ENCODE measurements at places on chromosomes 2 and 18.

DNA sequence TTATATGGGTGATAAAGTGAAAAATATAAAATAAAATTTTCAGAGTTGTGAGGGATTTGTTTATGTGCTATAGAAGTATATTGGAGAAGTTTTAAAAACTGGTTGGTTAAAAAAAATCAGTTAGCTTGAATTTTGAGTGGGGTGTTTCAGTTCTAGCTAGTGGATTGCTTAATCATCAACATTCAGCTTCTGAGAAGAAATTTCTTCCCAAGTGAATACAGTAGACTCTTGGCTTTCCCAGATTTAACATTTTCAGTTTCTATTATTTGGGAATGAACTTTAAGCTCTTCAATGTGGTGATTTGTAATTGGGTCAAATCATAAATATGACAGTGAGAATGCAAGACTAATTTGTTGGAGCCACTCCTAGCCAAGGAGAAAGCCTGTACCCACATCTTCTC, 120.8 kb downstream of the PLCL1 start:
- H3K27me3 ChIP-seq = peaks cover 3% of the 10 kb centered on the region
- H3K36me3 ChIP-seq = no peaks in the 10 kb centered on the region
- no peak overlapping the region for H3K27ac ChIP-seq
- H3K4me3 ChIP-seq = no peak overlapping the region

DNA sequence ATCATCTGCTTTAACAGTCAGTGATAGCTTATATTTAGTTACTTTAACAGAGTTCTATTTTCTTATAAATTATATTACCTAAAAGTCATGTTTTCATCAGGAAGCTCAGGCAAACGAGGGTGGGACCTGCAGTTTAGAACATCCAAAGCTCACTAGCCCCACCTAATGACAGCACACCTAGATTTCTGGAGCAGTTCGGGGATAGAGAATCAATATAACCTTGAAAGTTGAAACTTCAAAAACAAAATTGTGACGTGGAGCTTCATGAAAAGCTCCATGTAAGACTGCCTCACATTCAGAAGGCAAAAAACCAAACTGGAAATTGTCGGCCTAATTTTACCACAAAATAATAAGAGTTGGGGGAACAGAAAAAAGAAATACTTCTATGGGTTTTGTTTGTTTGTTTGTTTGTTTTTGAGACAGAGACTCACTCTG, 185.9 kb upstream of the CCDC150 start:
- DNase-seq = peak; percentile 60
- H3K27ac ChIP-seq = no peak overlapping the region
- H3K4me1 ChIP-seq = peaks cover 4% of the 10 kb centered on the region
- H3K4me3 ChIP-seq = no peak overlapping the region

DNA sequence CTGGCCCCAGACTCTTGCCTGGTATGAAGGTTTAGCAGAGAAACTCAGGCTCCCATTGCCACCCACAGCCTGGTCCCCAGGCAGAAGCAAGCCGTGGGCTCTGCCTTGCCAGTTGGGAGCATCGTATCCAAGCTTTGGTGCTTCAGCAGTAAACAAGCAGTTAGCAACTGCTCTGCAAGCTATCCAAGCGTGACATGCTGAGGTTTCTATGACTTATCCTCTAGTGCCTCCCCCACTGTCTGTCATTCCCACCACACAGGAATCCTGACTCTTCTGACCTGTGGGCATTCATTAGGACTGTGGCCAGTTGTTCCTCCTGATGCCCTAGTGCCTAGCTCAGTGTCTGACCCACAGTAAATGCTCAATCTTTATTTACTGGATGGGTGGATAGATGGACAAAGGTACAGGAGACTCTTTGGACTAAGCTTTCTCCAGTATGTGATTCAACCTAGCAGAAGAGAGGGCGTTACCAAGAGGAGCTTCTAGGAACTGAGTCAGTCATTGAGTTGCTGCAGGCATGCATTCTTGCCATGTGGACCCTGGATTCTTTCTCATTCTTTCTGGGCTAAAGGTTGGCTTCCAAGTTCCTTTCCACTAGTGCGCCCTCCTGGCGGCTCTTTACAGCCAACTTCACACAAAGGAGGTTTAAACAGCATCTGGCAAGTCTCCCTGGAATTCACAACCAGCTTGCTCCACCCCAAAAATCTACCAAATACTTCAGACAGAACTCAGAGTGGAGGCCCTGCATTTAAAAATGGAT, 40.6 kb upstream of the MRPL19 start:
- no peak overlapping the region for H3K27ac ChIP-seq
- peaks cover 45% of the 10 kb centered on the region for H3K27me3 ChIP-seq
- no peaks in the 10 kb centered on the region for H3K36me3 ChIP-seq

GRCh38 chr2:587087-587960, 89.9 kb downstream of the TMEM18 start:
- H3K27me3 ChIP-seq = peaks cover 29% of the 10 kb centered on the region
- peak; percentile 23 for DNase-seq
- H3K36me3 ChIP-seq = no peaks in the 10 kb centered on the region

- DNase-seq = no peak
- H3K4me3 ChIP-seq = no peak overlapping the region
- H3K36me3 ChIP-seq = no peaks in the 10 kb centered on the region
- peaks cover 30% of the 10 kb centered on the region for H3K27me3 ChIP-seq
- no peaks in the 10 kb centered on the region for H3K4me1 ChIP-seq
These were observed 95.2 kb downstream of the MTX2 start for GRCh38 chr2:176364273-176364977.

- H3K27me3 ChIP-seq = peaks cover 15% of the 10 kb centered on the region
- no peak overlapping the region for H3K4me3 ChIP-seq
- DNase-seq = no peak
- H3K36me3 ChIP-seq = no peaks in the 10 kb centered on the region
These were observed 47.7 kb downstream of the SLC9A2 start for GRCh38 chr2:102667072-102667471.

All from activated CD8-positive, alpha-beta memory T cell treated with anti-CD3 and anti-CD28 coated beads, Interleukin-2, amount 10 ng/mL, durations not matched to agents 7 days and 5 days (primary cell).